ENCODE measurements at places on chromosomes 11 and 22.

DNA sequence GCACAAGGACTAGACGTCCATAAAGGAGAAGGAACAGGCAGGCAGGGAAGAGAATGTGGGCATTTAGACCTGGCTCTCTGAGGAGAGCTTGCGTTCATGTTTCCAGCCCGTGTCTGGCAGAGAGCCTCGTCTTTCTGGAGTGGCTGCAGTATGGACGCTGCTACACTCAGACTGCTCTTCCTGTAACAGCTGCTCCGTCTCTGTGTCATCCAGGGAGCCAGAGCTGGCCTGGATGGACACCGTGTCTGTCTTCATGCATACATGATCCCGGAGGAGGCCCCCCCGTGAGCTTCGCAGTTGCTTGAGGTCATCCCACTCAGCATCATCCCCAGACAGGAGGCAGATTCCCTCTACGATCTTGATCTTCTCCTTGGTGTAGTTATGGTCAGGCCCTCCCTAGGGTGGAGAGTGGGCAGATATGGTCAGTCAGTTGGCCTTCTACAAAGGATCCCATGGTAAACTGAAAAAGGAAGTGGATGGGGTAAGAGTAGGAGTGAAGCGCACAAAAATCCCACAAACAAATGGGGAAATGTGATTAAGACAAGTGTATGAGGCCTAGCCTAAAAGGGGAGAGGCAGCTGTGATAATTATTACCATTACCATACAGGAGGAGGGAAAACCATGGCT is 13.0 kb upstream of the CKAP5 start:
- no peak for DNase-seq

DNA sequence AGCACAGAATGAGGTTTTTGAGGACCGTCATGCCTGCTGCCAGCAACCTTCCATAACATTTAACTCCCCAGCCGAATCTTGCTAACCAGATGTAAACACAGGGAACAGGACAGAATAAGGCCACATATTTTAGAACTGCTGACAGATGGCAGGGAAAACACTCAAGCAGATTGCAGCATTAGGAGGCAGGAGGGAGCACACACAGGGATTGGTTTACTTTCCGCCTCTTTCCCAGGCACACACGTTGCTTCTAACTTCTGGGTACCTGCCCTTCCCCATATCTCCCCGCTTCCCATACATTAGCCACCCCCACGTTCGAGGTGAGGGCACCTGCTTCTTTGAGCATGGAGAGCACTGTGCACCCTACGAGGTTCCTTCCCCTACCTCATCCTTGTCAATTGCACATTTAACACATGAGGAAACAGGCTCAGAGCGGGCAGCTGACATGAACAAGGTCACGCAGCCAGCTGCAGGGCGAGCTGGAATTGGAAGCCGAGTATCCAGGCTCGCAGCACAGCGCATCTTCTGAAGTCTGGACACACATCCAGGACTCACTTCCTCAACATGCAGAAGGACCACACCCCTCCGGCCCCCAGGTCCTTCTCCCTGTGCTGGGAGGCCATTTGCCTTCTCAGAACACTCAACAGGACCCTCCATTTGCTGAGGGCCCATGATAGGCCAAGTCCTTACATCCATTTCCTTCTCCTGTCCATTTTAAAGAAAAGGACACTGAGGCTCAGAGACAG is 18.7 kb downstream of the ASPHD2 start:
- DNase-seq: no peak

- DNase-seq: no peak
Observed at GRCh38 chr22:44394246-44395117, 81.7 kb upstream of the SHISAL1 start.

DNA sequence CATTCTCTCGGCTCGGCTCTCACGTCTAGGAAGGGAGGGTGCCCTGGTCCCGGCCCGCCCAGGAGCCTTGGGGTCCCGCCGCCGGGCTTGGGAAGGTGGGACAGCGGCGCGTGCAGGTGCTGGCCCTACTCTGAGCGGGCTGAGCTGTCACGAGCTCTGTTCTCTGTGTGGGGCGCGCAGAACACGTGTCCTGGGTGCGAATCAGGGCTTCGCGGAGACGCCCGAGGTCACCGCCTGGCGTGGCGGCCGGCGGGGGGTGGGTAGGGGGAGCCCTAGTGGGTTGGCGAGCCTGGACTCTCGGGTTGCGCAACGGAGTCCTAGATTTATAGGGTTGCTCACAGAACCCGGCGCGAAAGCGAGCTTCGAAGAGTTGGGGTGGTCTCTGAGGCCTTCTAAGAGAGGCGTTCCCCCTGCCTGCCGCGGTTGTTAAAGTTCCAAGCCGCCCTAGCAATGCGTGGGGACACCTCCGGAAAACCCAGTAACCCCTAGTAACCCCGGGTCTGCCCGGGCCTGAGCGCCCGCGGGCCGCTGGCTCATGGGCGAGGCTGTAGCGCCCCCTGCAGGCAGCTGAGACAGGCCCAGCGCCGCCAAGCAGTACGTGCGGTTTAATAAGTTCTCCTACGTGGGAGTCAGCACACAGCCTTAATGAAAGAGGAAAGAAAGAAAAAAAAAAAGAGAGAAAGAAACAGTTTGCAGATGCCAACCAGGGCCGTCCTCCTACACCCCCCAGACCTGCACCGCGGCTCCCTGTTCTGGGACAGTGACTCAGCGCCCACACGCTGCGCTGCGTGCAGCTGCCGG is 2.7 kb downstream of the ADM start:
- peak; percentile 87 for DNase-seq

DNA sequence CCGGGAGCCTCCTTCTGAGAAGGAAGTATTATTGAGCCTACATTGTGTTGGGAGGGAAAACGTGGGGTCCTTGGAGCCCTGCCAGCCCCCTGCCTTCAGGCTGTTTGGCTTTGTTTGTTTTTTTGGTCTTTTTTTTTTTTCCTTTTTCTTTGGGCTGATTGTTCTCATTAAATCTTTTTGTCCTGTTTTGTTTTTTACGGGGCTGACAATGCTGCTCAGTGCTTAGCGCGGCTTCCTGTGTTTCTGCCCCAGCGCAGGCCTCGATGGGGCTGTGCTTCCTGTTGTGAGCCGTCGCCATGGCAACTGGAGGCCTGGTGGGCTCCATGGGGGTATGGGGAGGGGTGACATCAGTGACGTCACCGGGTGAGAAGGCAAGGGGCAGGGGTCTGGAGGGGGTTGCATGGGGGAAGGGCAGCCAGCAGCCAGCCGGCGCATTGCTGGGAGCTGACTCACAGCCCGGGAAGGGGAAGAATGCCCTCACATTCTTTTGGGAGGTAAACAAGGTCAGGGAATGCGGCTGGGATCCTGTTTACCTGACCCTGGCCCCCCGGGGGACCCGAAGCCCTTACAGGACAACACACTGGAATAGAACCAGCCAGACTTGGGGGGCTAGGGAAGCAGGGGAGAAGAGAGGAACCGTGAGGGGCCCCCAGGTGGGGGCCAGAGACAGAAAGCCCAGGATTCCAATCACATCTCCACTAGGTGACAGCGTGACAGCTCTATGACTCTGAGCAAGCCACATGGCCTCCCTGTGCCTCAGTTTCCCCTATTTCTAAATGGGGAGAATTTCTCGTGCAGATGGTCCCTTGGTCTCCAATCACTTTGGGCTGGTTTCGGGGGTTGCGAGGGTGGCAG is 22.2 kb upstream of the CBX7 start:
- peak; percentile 88 for DNase-seq

- DNase-seq: no peak
Observed at GRCh38 chr11:127943152-127943551, 644.2 kb downstream of the ETS1 start.

DNA sequence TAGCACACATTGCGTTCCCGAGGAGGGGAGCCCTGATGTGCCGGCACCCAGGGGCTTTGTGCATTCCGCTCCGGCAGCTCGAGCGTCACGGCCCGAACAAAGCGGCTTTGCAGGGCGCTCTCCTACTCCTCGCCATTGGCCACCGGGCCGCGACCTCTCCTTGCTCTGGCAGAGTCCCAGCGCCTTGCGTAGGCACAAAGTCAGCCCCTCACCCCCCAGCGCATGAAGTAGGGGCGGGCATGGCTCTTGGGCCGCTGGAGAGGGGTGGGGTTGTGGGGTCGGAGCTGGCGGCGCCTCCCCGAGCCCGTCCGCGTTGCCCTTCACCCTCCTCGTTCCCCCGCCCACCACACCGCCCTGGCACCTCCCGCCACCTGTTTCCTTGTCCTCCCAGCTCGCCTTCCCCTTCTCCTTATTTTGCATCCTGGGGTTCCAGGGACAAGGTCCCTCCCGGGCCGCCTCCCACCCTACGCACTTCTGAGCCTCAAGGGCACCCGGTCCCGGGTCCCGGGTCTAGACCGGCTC is 753 bp upstream of the PPARA start:
- DNase-seq: peak; percentile 46

DNA sequence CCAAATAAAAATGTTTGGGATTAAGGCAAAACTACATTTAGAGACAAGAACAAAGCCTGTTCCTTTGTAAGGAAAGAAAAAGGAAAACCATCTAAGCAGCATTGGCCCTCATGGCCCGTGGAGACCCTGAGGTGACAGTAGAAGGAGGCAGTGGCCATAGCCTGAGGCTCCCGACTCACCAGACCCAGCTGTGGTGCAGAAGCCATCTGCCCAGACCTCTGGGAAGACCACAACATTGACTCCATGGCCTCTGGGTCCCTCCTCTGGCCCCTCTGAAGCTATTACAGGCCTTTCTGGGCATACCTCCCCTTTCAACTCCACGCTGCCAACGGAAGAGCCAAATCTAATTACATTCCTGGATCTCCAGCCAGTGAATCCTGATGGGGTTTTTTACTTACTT is 6.4 kb downstream of the PRAME start:
- DNase-seq: no peak

DNA sequence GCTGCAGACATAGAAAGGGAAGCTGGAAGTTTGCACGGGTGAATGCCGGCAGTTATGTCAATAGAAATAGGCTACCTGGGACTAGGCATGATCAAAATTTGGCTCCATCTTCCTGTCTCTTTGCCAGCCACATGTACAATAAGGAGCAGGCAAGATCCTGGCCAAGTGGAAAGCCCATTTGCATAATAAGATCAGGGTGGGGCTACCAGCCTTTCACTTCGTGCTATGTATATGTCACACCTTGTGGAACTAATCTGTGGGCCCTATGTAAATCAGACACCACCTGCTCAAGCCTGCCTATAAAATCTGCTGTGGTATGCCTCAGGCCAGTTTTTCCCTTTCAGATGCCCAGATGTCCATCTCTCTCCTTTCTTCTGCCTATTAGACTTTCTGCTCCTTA is 79.3 kb upstream of the DRD2 start:
- DNase-seq: no peak

GRCh38 chr22:36923131-36923788 is 9.8 kb downstream of the CSF2RB start:
- DNase-seq: no peak

GRCh38 chr22:32411829-32412592 is at the start of gene RTCB:
Gene RTCB, minus strand, starts transcription at chr22:32412247. Its CDS starts 91 bp downstream, at chr22:32412156.
- peak; percentile 94 for DNase-seq

- no peak for DNase-seq
Observed at GRCh38 chr11:130467116-130467900, 18.9 kb downstream of the ADAMTS15 start.

- DNase-seq: no peak
Observed at GRCh38 chr11:60362241-60362640, 16.1 kb upstream of the MS4A7 start.

DNA sequence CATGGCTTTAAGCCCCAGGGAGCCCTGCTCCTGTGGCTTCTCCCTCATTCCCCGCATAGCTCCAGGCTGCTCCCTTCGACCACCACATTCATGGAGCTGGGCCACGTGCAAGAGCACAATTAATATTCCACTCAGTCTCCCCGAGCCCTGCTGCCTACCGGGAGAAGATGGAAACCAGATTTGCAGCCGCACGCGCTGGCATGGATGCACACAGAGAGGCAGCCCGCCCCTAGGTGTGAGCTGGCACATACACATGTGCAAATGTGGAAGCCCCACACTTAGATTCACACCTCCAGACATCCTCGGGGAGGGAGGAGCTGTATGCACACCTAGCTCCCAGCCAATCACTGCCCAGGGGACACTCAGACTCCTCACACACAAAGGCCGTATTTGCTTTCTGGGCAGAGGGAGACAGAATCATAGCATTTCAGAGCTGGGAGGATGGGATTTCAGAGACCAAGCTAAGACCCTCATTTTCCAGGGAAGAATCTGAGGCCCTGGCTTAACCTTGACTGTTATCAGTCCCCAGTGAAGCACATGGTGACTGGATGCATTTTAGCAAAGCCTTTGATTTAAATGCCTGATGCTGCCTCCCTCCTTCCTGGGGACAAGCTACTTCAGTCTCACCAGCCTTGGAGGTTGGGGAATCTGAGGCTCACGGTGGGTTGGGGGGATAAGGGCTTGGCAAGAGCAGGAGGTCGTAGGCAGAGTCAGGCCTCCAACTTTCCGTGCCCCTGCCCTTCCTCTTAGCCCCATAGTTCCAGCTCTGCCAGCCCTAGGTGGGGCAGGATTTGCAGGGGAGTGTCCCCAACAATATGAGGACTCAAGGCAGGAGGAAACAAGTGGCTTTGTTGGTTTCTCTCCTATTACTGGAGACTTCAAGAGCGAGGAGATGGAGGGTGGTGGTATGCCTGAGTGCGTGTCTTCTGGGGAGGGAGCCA is 5.3 kb upstream of the CREB3L1 start:
- DNase-seq: no peak
